ENCODE measurements at places on chromosomes 5 and 9.

GRCh38 chr9:75866273-75866871, 24.1 kb upstream of the PCSK5 start:
- peak; percentile 13 for DNase-seq

DNA sequence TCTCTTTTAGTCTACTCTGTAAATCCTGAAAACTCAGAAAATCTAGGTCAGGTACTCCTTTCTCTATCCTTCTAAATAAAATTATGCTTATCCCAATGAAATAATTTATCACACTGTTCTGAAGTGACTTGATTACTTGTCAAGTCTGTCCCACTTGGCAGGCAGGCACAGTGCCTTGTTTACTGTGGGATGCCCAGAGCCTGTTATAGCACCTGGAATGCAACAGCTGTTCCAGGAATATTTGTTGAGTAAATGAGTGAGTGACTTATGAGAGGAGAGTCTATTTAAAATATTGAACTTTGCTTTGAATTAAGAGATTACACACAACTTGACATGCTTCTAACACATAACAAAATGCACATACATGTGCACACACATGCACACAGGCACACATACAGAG, 130.0 kb downstream of the MPDZ start:
- DNase-seq: no peak

DNA sequence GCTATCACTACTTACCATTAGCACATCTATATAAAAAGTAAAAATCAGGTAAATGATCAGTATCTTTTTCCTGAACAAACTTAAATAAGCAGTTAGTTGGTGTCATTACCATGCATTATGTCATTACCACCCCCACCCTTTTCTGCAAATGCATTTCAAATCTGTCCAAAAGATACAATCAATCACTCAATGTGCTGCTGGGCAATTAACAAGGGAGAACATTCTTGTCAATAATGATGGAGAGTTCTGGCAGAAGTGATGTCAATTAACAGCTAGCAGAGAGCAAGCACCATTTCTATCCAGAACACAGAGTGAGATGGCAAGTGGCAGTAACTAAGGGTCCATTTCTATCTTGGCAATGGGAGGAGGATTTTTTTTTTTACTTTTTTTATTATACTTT, 3.5 kb upstream of the PDE4D start:
- DNase-seq: no peak

- DNase-seq: no peak
Observed at GRCh38 chr5:69167929-69168328, 979 bp downstream of the CCNB1 start.

GRCh38 chr5:65102371-65102975, 333.7 kb downstream of the CWC27 start:
- DNase-seq: no peak

GRCh38 chr5:163105456-163105855, 331.9 kb upstream of the CCNG1 start:
- no peak for DNase-seq

- DNase-seq: no peak
Observed at GRCh38 chr5:42842921-42843641, 31.4 kb upstream of the SELENOP start.

DNA sequence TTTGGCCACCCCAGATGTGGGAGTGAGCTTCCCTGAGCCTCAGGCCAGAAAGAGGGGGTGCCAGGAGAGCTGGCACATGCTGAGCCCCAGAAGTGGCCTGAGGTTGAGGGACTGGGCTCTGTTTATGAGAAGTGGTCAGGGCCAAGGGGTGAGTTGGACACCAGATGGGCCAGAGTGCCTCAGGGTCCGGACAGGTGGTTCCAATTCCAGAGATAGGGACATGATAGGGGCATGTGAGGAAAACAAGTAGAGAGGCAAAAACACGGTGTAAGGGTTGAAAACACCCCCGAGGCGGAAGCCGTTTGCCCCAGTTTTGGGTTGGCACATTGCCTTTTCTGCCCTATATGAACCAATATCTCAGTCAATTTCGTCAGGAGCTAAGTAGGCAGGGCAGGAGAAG, 125.6 kb upstream of the NFIB start:
- DNase-seq: no peak

DNA sequence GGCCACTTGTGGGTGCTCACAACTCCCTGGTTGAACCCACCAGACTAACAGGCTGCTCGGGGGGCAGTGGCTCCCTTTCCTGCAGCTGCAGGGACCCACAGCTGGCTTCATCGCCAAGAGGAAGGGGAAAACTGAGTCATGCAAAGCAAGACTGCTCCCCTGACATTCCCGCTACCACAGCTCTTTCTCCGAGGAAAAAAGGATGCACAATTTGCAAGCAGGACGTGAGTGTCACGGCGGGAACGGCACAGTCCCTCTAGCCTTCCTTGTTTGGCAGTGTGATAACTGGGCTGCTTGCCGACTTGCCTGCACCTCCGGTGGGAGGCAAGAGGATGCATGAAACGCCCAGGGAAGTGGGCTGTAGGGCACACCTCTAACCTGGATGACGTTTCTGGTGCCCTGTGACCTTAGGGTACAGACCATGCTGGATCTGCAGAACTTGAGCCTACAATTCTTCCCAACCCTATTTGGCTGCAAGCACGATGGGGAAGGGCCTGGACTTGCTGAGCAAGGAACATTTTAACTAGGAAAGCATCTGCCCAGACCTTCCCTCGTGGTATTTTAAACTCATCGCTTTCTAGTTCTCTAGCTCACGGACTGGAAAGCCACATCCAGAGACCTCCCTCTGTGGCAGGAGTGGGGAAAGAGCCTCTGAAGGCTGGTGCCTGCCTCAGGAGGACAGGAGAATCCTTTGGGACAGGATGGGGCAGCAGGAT, 7.8 kb downstream of the SH3PXD2B start:
- no peak for DNase-seq

DNA sequence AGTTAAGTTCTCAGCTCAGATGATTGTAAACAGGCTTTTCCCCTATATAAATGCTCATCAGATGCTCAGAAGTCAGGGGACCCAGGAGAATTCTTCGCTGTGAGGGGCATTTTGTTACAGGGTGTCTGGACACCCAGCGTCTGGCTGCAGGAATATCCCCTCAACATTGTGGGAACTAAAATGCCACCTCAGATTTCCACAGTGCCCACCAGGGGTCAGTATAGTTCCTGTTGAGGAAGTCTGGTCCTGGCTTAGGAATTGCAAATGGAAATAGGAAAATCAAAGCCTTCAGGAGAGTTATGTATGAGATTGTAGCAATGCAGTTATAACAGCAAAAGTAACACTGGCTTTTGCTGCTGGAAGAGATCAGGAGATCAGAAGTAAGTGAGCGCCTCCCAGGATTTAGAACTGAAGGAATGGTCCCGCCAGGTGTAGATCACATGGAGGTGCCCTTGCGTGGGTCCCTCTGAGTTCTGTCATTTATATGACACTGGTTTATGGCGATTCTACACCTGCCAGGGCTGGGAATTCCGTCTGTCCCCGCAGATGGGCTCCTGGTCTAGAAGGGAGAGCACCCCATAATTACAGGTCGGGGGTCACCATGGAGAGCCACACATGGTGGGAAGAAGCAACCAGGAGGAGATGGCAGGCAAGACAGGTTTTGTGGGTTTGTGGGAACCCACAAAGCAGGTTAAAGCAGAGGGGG, 47.1 kb upstream of the CTSL start:
- DNase-seq: no peak

GRCh38 chr9:6171667-6172066, 43.9 kb upstream of the IL33 start:
- DNase-seq: no peak

DNA sequence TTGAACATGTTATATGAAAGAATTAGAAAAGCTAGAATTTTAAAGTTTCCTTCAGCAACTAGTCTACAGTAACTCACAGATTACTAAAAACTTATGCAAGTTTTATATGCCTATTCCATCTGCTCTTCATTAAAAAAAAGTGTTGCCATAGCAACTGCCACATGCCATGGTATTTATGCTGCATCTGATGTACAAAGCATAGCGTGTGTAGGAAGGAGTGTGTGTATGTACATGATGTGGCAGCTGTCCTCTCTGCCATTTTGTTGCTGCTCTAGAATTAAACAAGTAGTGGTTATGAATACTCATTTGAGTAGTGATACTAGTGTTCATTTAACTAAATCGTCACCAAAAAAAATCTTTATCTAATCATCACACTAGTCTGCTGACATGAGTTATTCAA, 593.5 kb downstream of the CETN3 start:
- no peak for DNase-seq

- no peak for DNase-seq
Observed at GRCh38 chr5:135521964-135522363, 13.8 kb downstream of the NEUROG1 start.

- DNase-seq: peak; percentile 28
Observed at GRCh38 chr9:120846251-120846889, 3.6 kb upstream of the PSMD5 start.

- no peak for DNase-seq
Observed at GRCh38 chr5:144307736-144308135, 137.1 kb downstream of the KCTD16 start.

GRCh38 chr5:137629646-137630045, 106.2 kb downstream of the KLHL3 start:
- DNase-seq: peak; percentile 24

- DNase-seq: no peak
Observed at GRCh38 chr5:81183811-81184748, 49.0 kb upstream of the CKMT2 start.

DNA sequence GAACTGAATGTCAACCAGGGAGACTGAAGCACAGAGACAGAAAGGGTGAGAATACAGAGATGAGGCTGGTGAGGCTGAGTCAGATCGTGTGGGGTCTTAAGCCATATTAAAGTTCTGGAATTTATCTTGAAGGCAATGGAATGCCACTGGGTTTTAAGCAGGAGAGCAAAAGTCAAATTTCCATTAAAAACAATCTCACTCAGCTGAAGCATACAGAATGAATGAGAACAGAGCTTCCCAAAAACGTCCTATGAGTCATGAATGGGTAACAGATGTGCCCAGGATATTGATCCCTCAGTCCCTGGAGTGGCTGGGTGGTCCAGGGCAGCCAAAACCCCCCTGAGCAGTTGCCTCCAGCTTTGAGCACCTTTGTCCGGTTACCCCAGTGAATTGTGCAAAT, 44.9 kb downstream of the PFDN1 start:
- no peak for DNase-seq

GRCh38 chr9:121646992-121647391, 4.4 kb upstream of the DAB2IP start:
- no peak for DNase-seq

DNA sequence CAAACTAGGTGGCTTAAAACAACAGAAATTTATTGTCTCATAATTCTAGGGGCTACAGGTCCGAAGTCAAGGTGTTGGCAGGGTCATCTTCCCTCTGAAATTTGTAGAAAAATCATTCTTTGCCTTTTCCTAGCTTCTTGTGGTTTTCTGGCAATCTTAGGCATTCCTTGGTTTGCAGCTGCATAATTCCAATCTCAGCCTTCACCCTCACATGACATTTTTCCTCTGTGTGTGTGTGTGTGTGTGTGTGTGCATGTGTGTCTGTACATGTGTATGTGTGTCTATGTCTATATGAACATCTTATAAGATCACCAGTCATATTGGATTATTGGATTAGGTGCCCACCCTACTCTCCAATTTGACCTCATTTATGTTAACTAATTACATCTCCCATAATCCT, 330.6 kb downstream of the CHSY3 start:
- no peak for DNase-seq

GRCh38 chr9:136726118-136726517, 13.7 kb downstream of the DIPK1B start:
- no peak for DNase-seq

DNA sequence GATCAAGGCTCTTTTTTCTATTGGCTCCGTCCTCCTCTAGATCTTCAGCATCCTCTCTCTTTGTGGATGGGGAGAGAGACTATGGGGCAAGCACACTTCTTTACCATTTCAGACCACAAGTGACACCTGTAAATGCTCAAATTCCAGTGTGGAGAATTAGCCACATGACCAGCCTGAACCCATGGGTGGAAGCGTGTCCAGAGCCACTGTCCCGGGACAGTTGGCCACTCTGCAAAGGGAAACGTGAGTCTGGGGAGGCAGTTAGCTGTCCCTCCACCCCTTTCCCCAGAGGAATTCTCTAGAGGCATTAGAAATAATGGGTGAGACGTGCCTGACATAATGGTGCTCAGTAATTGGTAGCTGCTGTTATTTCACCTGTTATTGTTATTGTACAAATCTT, 40.9 kb downstream of the AMBP start:
- DNase-seq: no peak

DNA sequence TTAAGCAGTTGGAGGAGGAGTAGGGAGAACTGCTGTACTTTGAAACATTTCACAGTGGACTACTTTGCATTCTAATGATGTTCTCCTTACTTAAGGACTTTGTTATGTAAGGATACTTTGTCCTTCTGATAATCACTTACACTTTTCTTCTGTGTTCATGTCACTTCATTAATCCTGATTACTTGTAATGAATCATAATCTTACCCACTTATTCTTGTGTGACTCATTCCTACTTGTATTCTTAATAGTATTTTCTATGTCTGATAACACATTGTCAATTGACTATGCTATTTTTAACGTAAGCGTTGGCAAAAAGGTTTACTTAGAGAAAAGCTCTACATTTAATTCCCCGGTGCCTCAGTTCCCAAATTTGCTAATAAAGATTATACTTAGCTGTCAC, 63.8 kb downstream of the GHR start:
- DNase-seq: no peak

GRCh38 chr5:179229331-179229831, 115.9 kb downstream of the ADAMTS2 start:
- no peak for DNase-seq

GRCh38 chr9:89778100-89779090, 173.6 kb downstream of the GADD45G start:
- DNase-seq: no peak

DNA sequence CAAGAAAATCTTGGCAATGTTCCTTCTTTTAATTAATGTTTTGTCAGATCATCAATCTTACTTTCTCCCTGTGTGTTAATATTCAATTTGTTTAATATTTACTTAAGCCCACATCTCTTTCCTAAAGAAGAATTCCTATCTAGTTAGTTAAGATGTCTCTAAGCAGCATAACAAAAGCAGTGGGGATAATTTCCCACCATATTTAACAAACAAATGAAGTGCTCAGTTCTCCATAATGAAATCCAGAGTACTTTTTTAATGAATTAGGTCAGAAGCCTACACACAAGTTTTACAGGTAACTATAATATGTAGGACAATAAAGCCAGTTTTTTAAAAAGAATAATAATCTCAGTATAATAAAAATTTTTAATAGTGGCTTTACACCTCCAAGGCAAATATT, 1918.8 kb downstream of the EFNA5 start:
- no peak for DNase-seq

DNA sequence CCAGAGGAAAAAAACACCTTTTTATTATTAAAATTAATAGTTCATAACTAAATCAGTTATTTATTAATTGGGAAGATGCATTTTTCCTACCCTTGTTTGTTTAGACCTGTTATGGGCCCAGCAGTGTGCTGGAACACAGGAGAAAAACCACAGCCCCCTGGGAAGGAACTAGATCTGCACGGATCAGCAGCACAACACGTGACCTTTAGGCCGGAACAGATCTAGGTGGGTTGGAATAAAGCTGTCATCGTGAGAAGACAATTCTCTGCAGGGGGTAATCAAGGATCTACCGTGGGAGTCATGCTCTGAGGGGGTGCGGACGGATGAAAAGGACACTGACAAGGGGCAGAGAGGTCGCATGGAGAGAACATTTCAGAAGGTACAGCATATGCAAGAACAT, 95.8 kb upstream of the SPATA31C2 start:
- DNase-seq: no peak
